ENCODE measurements at places on chromosomes 7 and 10.

GRCh38 chr10:78807504-78808203 lies 261.1 kb upstream of the ZMIZ1 start:
- no peak for DNase-seq

DNA sequence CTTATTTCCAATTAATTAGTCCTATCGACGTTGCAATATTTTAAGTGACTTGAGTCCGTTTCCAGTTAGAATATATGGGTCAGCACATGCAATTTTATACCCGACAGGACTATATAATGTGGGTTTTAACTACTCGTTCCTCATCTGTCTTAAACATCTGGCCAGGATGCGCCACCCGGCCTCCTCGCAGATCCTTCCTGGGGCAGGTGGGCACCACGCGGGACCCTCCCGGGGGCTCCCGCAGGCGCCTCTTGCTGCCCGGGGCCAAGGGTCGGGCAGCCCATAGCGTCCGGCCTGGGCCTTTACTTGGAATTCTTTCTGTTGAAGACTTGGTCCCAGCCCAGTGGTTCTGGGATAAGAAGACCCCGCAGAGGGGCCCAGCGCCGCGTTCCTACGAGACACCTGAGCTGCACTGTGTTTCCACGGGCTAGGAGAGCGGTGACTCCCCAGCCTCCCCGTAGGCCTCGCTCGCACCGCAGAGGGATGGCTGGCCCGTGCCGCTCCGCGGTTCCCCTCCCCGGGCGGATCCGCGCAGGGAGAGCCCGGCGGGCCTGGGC lies 10.1 kb upstream of the MNX1 start:
- no peak for DNase-seq

- no peak for DNase-seq
Measured at GRCh38 chr10:77417806-77418640, 219.6 kb downstream of the KCNMA1 start.

DNA sequence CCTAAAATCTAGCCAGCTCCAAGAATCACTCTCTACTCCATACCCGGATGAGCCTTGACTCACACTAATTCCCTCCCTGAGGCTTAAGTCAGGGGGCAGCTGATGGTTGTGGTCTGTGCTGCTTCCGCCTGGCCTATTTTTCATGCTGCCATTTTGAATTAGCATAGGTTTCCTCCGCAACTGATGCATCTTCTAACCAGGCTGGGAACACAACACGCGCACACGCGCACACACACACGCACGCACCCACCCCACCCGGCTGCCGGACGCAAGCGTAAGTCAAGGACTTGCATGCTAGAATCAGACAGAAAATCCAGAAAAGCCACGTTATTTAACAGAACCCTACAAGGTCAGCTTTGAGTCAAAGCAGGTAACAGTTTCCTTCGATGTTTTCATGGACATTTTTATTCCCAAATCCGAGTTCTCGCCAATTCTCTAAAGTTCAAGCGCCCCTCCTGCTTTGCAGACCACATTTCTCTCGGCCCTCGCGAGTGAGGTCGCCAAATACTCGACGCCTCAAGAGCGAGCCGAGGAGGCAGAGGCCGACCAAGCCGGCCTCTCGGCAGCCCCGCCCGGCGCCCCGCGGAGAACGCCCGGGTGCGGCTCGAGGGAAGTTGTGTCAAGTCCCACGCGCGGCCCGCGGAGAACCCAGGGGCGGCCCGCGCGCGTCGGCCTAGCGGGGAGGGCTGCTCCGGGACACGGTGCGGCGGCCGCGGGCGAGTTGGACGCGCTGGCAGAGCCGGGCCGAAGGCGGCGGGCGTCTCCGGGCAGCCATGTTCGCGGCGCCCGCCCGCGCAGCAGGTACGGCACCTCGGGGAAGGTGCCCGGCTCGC lies 961 bp downstream of the SCRN1 start:
- peak; percentile 15 for DNase-seq

- DNase-seq: no peak
Measured at GRCh38 chr10:9999627-10000026, 1018.0 kb upstream of the CELF2 start.

- no peak for DNase-seq
Measured at GRCh38 chr10:19825700-19826099, 9.5 kb downstream of the PLXDC2 start.

- DNase-seq: no peak
Measured at GRCh38 chr7:121107923-121108498, 119.5 kb downstream of the CPED1 start.

DNA sequence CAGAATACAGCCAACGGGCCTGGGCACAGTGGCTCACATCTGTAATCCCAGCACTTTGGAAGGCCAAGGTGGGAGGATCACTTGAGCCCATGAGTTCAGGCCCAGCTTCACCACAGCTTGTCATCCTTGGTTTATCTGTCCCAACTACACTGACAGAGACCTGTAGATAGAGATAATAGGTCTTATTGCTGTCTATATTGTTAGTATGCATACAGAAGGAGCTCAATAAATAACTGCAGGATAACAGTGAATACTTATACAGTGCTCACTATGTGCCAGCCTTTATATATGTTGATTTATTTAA lies 1.3 kb downstream of the CNPY4 start:
- no peak for DNase-seq

GRCh38 chr7:89772276-89772675 lies 382.0 kb upstream of the STEAP1 start:
- no peak for DNase-seq

DNA sequence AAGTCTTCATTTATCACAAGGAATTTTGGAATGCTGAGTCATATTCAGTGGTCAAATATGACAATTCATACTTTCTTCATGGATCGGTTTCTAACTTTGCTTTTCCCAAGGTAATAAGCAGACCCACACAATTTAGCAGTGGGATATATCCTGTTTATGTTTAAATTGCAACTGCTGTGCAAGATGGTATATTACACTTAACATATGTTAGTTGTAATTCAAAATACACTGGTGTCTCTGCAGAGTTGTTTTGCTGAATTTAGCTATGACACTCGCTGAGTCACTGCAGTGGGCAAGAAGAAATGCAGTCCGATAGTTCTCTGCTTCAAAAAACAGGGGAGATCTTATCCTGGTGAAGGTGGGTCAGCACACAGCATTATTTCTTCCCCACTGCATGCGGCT lies 194.8 kb upstream of the PTN start:
- no peak for DNase-seq
